ENCODE measurements at places on chromosomes 6 and 20.
A peak's percentile ranks its signal among the peaks of the same experiment; 100 is the strongest.

DNA sequence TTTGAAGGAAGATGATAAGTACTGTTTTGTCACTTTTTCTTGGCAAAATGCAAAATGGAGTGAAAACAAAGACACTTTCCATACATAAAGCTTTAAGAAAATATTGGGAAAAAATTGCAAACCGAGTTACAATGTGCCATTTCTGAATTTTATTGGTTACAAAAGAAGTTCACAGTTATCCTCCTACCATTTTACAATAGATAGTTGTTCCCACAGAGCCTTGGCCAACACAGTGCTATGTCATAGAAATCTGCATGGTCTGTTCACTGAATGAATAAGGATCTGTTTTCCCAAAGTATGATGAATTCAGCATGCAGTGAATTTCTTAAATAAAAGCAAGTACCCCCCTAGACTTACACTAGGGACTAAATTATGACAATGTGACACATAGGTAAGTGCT is 268.2 kb upstream of the POU3F2 start:
- DNase-seq = no peak

- DNase-seq = no peak
Measured at GRCh38 chr20:10352934-10353824, 80.8 kb downstream of the MKKS start.

DNA sequence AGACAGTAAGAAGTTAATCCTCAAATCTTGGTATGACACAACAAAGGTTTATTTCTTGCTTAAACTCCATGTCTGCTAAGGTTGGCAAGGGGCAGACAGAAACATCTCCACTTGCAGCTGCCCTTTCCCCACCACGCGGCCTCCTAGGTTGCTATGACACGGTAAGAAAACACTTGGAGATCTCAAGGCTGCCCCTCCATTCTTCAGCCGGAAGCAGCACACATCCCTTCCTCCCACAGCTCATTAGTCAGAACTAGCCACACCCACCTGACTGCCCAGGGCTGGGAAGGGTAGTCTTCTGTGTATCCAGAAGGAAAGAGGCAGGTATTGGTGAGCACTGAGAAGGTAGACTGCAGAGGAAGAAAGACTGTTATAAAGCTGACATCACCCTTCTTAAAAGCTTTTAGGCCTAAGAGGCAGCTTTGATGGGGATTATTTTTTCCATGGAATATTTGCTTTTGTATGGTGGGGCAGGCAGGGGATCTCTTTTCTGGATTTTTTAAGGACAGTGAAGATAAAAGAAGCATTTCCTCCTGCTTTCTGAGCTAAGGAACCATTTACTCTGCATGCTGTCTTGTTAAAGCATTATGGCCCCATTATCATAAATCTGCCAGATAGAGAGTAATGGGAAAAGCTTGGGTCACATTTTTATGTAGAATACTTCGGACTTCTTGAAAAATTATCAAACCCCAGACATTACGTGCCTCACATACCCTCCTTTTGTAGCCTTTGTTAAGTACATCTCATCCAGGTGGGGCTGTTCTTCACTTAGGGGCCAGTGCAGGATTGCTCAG is 41.6 kb downstream of the MRAP2 start:
- no peak for DNase-seq

- DNase-seq = no peak
Measured at GRCh38 chr20:3307078-3307477, 68.1 kb upstream of the SLC4A11 start.

- no peak for DNase-seq
Measured at GRCh38 chr20:13494019-13494418, 144.7 kb downstream of the TASP1 start.

- DNase-seq = peak; percentile 21
Measured at GRCh38 chr6:20688710-20689500, 154.6 kb downstream of the CDKAL1 start.

DNA sequence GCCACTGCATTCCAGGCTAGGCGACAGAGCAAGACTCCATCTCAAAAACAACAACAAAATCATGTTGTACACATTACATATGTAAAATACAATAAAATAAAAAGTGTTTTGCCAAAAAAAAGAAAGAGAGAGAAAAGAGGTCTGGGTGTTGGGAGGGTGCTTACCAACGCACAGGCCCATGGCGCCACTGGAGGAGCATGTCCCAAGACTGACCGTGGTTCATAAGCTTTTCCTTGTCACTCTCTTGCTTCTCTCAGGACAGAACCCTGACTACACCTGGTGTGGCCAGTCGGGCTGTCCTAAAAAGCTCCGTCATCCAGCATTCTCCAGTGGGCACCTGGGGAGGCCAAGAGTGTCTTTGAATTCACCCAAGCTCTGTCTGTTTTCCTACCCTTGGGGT is 48.0 kb upstream of the CNKSR3 start:
- DNase-seq = no peak

- DNase-seq = peak; percentile 74
Measured at GRCh38 chr20:5181958-5182357, 55.1 kb downstream of the CDS2 start.

DNA sequence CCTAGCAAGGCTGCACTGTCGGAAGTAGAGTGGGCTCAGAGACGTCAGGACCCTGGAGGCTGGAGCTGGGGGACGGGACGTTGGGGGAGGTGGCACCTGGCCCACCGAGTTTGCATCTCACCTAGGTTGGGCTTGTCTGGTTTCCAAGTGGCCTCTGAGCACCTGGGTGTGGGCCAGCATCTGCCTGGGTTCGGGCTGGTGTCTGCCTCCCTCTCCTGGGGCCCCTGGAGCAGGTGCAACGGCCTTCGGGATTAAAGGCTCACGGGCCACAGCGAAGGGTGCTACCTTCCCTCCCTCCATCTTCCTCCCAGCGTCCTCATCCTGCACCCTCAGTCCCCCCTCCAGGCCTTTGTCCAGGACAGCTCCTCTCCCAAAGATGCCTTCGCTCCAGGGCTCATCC is 6.0 kb downstream of the HRH3 start:
- no peak for DNase-seq

DNA sequence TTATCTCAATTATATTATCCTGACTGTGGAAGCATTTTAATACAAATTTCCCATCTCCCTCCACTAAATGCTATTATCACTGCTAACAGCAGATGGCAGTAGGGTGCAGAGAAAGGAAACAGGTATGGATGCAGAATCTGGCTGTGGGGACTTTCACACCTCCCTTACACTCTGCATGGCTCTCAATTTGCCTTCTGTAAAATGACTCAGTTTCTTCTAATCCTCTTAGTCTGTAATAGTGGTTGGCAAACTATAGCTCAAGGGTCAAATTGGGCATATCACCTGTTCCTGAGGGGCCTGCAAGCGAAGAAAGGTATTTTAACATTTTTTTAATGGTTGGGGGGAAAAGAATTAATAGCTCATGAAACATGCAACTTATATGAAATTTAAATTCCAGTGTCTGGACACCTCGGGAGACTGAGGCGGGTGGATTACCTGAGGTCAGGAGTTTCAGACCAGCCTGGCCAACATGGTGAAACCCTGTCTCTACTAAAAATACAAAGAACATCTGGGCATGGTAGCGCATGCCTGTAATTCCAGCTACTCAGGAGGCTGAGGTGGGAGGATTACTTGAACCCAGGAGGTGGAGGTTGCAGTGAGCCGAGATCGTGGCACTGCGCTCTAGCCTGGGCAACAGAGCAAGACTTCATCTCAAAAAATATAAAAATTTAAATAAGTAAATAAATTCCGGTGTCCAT is 83.5 kb downstream of the ZMYND8 start:
- DNase-seq = peak; percentile 45

- DNase-seq = no peak
Measured at GRCh38 chr6:46927066-46927465, 5.3 kb upstream of the ADGRF5 start.

GRCh38 chr6:130041594-130041993 is 23.2 kb downstream of the L3MBTL3 start:
- DNase-seq = no peak

DNA sequence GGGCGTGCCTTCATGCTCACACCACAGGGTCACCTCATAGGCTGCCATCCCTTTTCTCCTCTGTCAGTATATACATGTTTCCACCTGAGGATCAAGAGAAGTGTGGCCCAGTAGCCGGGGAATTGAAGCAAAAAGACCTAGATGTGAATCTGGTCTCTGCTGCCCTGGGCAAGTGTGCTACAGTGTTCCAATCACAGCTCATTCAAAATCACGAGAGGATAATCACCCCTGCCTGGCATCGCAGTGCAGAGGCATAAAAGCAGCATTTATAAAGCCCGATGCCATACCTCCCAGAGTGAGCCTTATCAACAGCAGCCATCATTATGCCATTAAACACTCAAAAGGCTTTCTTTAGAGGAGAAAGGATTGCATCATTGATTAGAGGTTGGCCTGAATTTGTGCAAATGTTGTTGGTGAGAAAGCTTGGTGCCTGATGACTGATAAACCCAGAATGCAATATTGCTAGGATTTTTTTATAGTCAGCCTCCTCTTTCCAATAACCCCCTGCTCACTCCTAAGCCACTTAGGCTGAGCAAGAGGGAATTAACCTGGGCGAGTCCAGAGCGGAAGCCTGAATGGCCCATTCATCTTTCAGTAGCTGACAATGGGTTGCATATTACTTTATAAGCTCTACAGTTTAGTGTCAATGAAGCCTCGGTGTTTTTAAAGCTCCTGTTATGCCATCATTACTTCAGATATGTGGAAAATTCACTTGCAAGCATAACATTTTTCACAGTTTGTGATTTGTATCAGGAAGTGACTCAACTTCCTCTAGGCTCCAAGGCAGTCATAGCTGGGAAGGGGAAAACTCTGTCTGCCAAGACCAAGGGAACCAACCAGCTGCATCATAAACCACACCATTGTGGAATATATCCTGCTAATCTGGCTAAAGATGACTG is 92.5 kb upstream of the NXT1 start:
- peak; percentile 61 for DNase-seq

GRCh38 chr6:138404666-138405337 is 779 bp downstream of the HEBP2 start:
- peak; percentile 23 for DNase-seq

- no peak for DNase-seq
Measured at GRCh38 chr20:50774515-50774914, 20.3 kb upstream of the BCAS4 start.

DNA sequence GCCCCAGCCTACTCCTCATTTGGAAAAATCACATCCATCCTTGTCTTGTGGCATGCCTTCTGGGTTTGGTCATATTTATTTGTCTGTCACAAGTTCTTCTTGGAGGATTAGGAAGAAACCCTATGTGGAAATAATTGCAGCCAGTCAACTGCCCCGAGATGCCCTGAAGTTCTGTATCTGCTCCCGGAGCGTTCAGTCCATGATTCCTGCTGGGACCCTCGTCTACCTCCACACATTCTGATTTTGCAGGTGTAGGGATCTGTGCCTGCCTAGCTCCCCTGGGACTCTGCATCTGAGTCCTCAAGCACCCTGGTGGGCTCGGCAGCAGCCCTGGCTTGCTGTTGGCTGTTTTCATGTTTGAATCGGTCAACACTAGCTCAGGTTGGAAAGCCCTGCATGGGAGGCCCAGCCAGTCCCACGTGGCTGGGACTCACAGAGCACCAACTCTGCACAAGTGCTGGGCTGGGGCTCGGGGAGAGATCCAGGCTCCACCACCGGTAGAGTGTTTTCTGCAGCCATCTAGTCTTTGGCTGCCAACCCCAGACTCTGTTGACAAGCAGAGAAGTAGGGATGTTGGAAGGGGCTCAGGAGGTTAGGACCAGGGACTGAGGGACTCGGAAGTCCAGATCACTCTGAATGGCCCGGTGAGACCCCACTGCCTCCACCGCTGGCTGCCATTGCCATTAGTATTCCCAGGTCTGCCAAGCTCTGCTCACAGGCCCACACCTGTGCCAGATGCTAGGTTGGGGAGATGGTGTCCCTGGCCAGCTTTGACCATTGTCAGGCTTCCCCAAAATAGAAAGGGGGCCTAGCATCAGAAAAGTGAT is 183.5 kb upstream of the CST7 start:
- no peak for DNase-seq

DNA sequence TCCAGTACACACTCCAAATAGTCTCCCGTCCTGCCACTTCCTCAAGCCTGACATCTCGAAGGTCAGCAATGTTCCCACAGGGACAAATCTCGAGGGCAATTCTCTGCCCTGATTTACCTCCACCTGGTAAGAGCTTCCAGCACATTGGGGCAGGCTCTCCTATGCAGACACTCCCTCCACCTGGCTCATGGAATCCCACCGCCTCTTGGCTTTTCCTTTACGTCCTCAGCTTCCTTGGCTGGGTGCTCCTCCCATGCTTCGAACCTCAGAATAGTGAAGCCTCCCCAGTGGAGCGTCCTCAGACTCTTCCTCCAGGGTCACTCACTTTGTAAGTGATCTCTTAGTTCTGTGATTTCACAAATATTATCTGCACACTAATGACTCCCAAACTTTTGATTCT is 205.2 kb upstream of the ECI2 start:
- DNase-seq = no peak

GRCh38 chr6:91646649-91647048 is 1059.8 kb upstream of the MAP3K7 start:
- no peak for DNase-seq

- no peak for DNase-seq
Measured at GRCh38 chr6:108359901-108360882, 65.3 kb downstream of the AFG1L start.

DNA sequence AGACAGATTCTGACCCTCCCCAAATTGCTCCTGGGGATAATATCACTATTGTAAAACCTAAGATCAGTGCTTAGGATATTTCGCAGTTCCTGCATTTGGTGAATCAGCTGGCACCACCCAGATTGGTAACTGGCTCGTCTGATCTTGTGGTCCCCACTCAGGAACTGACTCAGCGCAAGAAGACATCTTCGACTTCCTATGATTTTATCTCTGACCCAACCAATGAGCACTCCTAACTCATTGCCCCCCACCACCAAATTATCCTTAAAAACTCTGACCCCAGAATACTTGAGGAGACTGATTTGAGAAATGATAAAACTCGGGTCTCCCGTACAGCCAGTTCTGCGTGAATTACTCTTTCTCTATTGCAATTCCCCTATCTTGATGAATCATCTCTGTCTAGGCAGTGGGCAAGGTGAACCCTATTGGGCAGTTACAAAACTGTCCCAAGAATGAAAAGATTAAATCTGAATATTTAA is 55.7 kb upstream of the PRND start:
- DNase-seq = no peak

- no peak for DNase-seq
Measured at GRCh38 chr6:89566008-89566800, 72.3 kb downstream of the LYRM2 start.

DNA sequence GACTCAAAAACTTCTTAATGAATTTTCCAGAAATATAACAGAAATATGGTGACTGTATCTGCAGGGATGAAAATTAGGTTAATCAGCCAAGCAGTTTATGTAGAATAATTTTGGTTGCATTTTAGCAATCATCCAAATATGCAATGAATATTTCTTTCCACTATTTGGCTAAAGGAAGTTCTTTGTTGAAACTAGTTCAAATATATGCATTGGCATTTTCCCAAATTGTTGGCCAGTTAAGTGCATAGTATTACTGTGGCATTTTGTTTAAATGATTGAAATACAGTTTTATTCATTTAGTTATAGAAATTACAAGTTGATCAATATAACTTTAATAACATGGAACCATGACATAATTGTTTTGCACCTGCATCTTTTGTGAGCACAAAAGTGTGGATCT is 115.5 kb downstream of the DOK5 start:
- no peak for DNase-seq

- peak; percentile 85 for DNase-seq
Measured at GRCh38 chr20:51660672-51661608, 107.2 kb downstream of the ATP9A start.

- no peak for DNase-seq
Measured at GRCh38 chr20:10492844-10493243, 57.7 kb downstream of the SLX4IP start.

- no peak for DNase-seq
Measured at GRCh38 chr20:43835944-43836508, 78.6 kb upstream of the TOX2 start.

Data from fibroblast of gingiva (primary cell).